ENCODE measurements at places on chromosomes 5 and 9.

DNA sequence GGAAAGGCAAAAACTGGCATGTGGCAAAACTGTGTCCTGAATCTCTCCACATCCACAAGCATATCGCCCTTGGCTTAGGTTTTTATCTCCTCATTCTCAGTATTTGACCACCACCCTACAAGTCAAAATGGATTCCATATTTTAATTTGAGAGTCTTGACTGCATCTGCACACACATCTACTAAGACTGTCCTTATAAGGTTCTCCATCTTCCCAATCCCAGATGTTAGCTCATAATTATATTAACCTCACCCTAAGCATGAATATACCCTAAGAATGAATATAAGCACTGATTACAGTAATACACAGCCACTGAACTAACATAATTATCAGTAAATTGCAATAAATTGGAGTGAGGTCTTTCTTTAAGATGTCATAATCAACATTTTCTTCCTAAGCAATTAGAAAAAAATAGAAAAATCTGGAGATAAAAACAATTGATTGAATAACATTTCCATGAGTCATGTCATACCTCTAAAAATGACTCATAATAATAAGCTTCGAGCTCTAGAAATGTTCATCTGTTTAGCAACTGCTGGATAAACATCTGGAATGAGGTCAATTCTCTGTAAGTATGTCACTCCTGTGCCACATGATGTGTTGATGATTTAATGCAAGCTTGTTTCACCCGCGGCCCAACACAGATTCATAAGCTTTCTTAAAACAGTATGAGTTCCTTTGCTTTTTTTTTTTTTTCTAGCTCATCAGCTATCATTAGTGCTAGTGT is 39.9 kb upstream of the PAM start:
- no peak for DNase-seq

DNA sequence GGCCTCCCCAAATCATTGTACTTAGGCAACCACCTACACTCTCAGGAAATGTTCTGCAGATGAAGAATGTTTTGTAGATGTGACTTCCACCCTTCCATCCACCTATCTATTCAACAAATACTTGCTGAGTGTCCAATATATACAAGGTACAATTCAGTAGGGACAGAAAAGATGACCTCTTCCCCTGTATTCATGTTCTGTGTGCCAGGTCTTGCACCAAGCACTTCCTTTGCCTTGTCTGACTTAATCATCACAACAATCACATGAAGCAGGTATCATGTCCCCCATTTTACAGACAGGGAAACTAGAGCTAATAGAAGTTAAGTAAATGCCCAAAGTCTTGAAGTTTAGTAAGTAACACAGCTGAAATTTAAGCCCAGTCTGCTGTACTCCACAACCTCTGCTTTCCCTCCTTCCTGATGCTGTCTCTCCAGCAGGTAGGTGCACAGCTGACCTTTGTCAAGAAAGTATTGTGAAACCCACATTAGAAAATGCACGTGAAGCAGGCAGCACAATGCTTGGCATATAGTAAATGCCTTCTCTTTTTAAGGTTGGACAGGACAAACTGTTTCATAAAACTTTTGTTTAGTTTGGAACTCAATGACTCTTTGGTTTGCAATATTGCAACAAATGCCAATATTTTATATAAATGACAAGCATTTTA is 296.5 kb downstream of the DEPDC1B start:
- DNase-seq = no peak

- no peak for DNase-seq
Observed at GRCh38 chr9:74630228-74630627, 133.1 kb downstream of the RORB start.

GRCh38 chr5:44532981-44533380 is 143.8 kb upstream of the FGF10 start:
- no peak for DNase-seq

DNA sequence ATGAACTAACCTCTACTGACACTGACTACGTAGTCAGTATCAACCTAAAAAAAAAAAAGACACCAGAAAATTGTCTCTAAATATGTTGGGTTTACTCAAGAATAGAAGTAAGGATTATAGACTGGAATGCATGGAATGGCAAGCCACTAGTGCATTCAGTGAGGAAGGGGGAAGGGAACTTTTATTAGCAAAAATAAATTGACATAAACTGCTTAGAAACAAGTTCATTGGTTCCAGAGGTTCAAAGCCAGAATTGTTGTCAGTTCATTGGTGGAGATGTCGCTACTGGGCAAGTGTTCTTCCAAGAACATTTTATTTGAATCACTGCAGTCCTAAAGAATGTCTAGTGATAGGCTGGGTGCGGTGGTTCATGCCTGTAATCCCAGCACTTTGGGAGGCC is 26.1 kb upstream of the AOPEP start:
- DNase-seq = no peak

- no peak for DNase-seq
Observed at GRCh38 chr5:34756781-34757624, 82.0 kb upstream of the TTC23L start.

GRCh38 chr9:128116104-128117083 is 11.1 kb downstream of the PTGES2 start:
- no peak for DNase-seq

GRCh38 chr5:138468133-138468965 is 3.1 kb downstream of the EGR1 start:
- no peak for DNase-seq

DNA sequence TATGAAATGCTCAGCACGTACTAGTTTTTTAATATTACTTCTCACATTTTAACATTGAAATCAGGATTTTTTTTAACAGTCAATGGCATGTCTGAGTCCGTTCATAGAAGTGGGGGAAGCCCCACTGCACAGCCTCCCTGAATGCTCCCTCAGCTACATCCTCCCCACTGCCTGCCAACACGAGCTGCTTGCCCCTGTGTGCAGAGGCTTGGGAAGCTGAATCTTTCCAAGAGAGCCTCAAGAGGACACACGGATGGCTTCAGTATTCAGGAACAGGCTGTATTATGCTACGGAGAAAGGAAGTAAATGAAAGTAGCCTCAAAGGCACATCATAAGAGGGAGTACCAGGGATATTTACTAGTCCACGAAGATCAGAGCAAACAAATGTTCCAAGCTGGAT is 248.7 kb downstream of the SPOCK1 start:
- no peak for DNase-seq

- no peak for DNase-seq
Observed at GRCh38 chr5:96692441-96692840, 30.3 kb downstream of the CAST start.

GRCh38 chr9:8917956-8918739 is 1118.6 kb upstream of the DMAC1 start:
- DNase-seq = no peak

All from stimulated activated CD4-positive, alpha-beta T cell treated with anti-CD3 and anti-CD28 coated beads, Interleukin-1b, Interleukin-23, amount 100 ng/mL, for 1 hour (primary cell).